Activated T-helper 2 cell treated with anti-CD3 and anti-CD28 coated beads, Interferon-gamma antibody, Interleukin-2, Interleukin-4, amounts not matched to agents 10 μg/mL and 5 μg/mL and 100 μg/mL, durations not matched to agents 14 hours and 24 hours and 36 hours (primary cell): ENCODE measurements at places on chromosomes 7 and 10. TPM values are rescaled to one million over a fixed set of nuclear protein-coding genes. Genes with fewer than 3 reads are reported as not detected.

DNA sequence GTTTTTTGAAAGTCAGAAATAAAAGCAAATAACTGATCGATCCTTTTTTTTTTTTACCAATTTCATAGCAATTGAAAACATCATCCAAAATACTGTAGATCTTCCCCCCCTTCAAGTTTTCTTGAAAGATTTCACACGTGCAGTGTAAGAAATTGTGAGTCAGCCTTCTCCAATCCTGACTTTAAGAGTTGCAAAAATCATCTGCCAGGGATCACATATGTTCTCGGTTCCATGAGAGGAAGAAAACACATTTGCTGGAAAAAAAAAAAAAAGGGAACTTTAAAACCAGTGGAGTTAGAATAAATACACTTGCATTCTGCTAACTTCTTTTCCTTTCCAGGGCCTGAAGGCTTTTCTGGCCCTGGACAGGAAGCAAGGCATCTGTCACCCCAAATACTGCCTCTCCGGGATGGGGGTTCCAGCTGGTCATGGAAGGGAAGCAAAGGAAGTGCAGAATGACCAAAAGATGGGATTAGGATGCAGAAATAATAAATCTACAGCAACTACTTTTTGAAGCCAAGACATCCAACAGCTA lies 198.4 kb upstream of the KIAA1217 start:
- DNase-seq: no peak

DNA sequence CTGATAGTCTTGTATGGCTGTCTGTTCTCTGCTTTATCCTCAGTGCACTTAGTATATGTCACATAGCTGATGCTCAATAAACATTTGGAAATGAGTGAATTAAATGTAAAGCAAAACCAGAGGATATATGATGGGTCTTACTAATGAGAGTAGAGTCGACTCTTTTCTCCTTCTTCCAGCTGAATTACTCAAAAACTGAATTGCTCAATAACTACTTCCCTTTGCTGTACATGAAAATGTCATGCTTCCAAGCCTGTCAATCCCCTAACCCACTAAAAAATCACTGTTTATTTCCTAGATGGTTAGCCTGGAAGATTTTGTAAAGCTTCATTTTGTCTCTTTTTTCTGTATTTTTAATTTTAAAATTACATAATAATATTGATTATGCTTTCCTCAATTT lies 88.0 kb downstream of the OR13A1 start:
- DNase-seq: no peak

GRCh38 chr10:64350665-64351064 lies 829.5 kb downstream of the REEP3 start:
- DNase-seq: no peak

DNA sequence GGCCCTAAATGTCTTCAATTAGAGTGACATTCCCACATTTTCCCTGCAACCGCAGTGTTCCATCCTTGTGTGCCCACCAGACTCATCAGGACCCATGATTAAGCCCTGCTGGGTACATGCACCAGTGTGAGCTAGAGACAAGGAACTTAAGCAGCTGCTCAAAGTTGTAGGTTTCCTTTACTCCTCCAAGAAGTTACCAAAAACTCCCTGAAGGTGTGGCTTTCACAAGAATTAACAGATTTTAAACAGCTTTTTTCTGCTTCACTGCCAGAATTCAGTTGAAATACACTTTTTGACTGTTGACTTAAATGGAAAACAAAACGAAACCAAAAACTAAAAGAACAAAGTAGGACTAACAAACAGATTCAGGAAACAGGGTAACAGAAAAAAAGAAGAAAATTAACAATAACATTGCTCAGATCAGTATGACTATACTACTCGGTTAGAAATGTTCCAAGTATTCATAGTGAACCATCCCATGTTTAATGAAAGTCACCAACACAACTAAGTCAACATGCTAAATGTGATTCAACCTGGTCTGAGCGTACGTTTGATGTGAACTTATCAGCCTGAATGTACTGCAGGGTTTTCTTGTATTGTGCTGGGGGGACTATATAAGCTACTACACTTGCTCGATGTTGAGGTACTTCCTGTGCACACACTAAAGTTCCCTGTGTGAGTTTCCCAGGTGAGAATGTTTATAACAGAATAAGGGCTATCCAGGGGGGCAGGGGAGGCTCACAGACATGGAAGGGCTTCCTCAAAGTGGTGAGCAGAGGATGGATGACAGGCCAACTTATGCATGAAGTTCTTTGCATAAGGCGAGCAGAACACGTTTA lies 22.2 kb downstream of the SLC37A3 start:
- DNase-seq: peak; percentile 26

- DNase-seq: no peak
Observed at GRCh38 chr7:80924090-80924489, 5.2 kb upstream of the SEMA3C start.

- DNase-seq: no peak
Observed at GRCh38 chr10:98469001-98469931, 22.5 kb upstream of the HPS1 start.

Gene SRRM3
- total RNA-seq: 0.11 and 0.23 TPM in 2 replicates
